ENCODE measurements at places on chromosomes 3 and 15.

DNA sequence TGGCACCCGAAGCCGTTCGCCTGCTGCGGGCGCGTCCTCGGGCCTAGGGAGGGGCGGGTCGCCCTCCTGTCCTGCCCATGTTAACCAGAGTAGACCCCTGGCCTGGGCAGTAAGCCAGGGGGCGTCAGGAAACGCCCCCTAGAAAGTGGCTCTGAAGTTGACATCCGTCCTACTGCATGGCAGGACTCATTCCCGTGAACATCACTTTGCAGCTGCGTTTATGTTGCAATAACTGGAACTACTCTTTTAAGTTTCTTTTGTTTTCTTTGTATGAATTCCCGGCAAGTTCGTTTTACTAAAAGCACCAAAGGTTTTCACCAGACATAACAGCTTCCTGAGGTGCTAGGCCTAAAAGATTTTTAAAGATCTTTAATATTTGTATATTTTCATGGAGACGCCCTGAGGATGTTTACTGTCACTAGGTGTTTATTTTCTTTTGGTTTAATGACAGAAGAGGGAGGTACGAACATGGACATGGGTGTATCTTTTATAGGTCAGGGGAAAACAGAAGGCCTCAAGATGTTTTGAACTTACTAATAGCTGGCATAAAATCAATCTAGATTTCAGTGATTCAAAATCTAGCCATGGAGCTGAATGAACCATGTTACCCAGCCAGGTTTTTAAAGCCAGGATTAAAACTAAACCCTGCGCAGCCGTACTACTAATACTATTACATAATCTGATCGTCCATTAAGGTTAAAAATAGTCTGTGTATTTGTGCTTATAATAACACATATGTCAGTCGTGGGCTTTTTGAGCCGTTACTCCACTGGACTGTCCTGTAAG, 1.0 kb downstream of the C15orf61 start:
- DNase-seq = no peak

DNA sequence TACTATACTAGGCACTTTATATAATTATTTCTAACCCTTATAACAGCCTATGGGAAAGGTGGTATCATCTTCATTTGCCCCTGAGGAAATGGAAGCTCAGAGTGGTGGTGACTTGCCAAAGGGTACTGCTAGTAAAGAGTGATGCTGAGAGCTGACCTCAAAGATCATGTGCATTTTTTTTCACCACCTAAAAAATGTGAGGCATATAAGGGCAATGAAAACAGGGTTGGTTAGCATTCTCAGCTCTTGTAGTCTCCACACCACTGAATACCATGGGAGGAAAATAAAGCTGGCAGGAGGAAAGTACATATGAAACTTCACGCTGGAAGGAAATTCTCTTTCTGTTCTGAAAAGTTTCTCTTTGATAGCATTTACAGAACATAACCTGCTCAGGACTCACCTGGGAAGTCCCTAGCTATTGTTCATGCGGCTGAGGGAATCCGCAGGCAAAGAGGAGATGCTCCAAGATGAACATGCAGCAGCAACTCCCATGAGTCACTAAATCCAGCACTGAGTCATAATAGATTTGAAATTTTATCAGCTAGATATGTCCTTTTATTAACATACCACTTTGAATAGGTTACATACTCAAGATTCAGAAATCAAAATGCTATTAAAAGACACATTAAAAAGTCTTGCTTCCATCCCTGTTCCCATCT, 17.3 kb downstream of the FAIM start:
- no peak for DNase-seq

DNA sequence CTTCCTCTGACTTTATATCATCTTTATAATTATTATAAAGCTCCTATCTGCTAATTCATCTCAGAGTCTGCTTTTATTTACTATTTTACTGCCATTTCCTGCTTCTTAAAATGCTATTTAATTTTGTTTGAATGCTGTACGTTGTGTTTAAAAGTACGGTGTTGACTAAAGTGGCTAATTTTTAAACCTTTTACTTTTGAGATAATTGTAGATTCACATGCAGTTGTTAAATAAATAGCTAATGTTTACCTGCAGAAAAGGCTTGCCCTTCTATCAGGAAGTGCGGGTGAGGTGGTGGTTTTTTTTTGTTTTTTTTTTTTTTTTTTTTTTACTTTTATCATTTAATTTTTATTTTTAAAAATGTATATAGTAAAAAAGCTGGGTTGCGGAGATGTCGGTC, 41.3 kb downstream of the XYLB start:
- DNase-seq = no peak

DNA sequence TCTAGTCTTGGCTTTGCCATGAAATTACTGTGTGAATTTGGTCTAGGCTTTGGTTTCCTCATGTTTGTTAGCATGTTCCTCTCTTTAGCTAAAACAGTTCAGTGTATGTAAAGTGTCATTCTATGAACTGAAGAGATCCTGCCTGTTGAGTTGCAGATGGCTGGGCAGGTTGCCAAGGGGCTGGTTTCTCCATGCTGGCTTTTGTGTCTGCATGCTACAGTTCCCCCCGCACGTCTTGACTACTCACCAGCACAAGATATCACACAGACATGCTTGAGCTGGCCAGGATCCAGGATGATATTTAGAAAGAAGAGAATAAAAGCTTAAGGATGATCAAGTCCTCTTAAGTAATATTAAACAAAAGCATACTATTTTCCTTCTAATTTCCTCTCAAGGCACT, 90.2 kb downstream of the CERS3 start:
- DNase-seq = no peak

GRCh38 chr3:101252945-101253344, 67.4 kb downstream of the IMPG2 start:
- DNase-seq = no peak

GRCh38 chr3:62586356-62586755, 213.0 kb upstream of the FEZF2 start:
- no peak for DNase-seq

DNA sequence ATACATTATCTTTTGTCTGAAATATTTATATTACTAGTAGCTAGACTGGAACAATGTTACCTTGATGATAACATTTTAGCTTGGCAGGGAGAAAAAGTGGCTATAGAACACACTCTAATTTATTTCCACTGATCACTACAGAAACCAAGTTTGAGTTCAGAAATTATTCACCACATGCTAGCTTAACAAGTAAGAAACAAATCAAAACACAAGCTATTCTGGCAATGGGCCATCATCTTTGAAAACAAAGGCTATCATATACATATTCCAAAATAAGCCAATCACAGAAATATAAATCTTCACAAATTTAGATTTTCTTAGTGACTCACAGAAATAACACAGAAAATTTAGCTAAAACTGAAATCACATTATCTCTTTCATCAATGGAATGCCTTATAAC, 17.1 kb downstream of the AQR start:
- no peak for DNase-seq

DNA sequence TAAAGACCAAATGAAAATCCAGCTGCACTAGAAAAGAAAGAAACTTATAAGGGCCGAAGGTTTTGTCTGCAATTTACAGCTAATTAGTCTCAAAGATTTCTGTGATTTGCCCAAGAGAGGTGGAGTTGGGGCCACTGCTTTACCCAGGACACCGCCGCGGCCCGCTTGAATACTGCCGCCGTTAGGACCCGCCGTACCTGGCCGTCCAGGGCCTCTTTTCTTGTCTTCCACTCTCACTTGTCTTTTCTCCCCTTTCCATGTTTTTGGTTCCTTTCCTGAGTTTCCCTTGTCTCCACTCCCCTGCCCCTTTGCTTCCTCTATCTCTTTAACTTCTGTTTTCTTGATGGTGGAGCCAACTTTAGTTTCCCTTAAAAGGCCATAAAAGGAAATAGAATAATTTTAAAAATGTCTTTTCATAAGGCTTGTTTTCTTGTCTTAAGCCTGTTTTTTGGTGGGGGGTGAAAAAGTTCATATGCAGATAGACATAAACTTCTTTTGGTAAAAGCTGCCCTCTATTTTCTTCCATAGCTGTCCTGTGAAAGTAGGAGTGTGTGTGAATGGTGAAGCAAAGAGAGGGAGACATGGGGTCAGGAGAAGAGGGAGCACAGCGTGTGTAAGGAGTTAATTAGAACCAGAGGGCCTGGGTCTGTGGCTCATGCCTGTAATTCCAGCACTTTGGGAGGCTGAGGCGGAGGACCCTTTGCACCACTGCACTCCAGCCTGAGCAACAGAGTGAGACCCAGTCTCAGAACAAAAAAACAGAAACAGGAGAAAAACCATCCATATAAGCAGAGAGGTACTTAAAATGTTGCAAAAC, 16.0 kb upstream of the CCNL1 start:
- DNase-seq = no peak

GRCh38 chr3:157240408-157240807, 80.5 kb upstream of the CCNL1 start:
- DNase-seq = no peak

DNA sequence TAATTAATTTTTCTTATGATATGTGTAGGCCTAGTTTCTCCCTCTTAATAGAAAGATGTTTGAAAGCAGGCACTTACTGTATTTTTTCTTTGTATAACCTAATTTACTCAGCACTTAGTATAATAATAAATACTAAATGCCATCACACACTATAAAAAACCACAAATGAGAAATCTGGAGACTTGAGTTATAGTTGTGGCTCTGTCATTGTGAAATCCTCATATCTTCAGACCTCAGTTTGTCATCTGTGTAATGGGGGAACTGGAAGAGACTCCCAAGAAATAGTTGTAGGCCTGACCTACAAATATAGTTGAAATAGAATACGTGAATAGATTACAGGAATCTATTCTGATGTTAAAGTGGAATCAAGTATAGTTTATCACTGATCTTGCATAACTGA, 287.6 kb upstream of the DPH6 start:
- DNase-seq = no peak

GRCh38 chr3:30305021-30305420, 301.4 kb upstream of the TGFBR2 start:
- no peak for DNase-seq

- no peak for DNase-seq
Measured at GRCh38 chr3:63993653-63994079, 29.6 kb downstream of the PSMD6 start.

DNA sequence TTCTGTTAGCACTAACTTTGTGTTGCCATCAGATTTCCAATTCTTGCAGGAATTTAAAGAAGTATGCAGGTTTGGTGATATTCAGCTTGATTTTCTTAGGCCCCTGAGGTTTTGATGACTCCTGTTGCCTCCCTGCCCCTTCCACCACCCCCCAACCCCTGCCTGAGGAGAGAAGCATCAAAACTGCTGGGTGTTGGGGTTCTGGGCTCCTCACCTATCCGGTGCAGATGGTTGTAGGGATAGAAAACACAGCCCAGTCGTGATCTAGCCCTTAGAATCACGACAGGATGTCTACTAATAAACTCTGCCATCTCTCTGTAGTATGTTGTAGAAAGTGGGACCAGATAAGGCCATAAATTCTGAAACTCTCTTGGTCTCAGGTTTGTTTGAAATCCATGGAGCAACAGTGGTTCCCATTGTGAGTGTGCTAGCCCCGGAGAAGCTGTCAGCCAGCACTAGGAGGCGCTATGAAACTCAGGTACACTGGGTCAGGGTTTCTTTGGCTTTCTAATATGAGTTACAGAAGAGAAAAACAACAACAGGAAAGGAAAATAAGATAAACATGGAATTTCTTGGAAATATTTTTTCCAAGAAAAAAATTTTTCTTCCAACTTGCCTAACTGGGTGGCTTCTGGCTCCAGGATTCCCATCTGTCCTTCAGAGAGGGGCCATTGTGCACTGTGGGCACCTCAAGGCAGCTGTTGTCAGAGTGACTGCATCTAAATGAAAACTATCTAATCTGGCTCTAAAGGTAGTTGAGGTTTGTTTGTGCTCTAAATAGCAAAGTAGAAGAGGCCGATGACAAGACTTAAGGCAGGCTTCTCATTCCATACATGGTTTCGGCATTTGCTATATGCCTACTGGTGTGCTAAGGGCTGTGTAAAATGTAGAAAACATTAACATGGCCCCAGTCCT, 8.7 kb downstream of the SRP14 start:
- DNase-seq = no peak

- DNase-seq = no peak
Measured at GRCh38 chr3:136473716-136474326, 223.7 kb downstream of the PCCB start.

DNA sequence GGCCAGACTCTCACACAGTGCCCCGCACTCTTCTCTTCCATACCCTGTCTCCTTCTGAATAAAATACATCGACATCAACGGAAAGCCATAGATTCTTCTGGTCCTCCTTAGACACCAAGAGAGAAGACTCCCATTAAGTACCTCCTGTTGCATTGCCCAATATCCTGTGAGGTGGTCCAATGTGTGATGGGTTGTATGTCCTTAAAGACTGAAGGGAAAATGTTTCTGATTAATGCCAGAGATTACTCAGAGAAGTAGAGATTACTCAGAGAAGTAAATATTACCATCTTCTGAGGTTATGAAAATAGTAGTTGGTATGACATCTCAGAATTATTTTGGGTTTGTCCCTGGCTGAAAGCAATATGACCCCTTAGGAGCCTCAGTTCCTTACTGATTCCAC, 60.8 kb upstream of the GALNT15 start:
- no peak for DNase-seq

DNA sequence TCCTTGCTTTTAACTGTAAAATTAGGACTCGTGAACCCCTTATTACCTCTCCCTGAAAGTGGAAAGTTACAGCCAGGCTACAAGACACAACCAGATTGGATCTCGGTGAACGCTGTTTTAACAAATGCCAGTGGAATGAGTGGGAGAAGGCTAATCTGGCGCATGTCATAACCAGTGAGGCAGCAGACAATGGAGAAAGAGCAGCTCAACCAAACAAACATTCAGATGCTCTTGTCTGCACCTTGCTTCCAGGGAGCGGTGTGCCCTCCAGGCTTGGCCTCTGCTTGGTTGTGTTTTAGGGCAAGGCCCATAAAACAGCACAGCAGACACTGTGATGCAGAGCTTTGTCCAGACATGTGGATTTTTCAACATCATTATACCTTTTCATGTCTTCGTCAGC, 45.9 kb upstream of the ATP1B3 start:
- no peak for DNase-seq

DNA sequence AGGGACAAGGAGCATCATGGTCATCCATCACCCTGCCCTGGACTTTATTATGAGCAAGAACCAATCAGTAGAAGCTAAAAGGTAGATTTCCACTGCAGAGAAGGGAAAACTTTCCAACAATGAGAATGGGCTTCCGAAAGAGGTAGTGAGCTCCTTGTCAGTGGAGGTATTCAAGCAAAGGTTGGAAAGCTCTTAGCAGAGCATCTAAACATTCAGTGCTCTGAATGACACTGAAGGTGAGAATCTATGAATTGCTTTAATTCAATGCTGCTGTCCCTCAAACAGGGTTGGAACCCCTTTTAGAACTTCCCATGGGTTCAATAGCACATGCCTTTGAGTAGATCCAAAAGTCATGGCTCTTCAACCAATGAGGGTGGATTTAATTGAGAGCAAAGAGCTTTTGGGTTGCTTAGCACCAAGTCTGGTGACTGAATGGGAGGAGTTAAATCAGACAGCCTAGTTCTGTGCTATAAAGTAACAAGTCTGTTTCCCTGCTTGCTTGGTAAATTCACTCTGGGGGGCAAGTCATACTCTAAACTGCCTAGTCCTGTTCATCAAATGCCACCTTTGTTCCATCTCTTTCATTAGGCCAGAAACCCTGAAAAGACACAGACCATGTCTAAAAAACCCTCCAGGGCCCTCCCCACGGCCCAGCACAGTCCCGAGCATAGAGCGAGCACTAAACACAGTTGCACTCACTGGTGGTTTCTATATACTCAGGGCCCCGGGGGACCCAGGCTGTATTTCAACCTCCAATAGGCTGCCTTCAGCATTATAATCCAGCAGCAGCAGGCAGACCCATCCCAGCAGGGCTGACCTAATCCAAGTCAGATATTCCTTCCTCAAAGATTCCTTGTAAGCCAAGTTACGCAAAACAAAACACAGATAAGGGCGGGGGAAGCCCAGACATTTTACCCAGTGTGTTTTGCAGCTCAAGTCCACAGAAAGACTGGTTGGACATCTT, 161.2 kb downstream of the MEGF11 start:
- DNase-seq = no peak

- no peak for DNase-seq
Measured at GRCh38 chr3:13702286-13702685, 153.4 kb downstream of the FBLN2 start.
